ENCODE measurements at places on chromosomes 16 and 17.

- no peak for DNase-seq
These were observed 674 bp downstream of the C17orf75 start for GRCh38 chr17:32341141-32341856.

- DNase-seq = no peak
These were observed 478.4 kb downstream of the TOX3 start for GRCh38 chr16:52068447-52069074.

DNA sequence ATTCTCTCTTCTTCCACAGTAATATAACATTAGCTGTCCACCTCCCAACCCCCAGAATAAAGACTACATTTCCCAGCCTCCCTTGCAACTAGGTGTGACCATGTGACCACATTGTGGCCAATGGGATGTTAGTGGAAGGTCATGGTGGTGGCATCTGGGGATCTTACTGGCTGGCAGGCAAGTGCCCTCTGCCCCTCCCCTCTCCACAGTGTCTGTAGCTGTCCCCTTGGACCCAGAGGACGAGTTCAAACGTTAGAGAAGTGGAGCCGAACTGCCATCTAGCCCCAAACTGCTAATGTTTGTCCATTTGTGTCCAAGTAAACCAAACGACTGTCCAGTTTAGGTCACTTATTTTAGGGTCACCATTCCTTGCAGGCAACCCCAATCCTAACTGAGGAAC lies 26.6 kb upstream of the KCNG4 start:
- no peak for DNase-seq

DNA sequence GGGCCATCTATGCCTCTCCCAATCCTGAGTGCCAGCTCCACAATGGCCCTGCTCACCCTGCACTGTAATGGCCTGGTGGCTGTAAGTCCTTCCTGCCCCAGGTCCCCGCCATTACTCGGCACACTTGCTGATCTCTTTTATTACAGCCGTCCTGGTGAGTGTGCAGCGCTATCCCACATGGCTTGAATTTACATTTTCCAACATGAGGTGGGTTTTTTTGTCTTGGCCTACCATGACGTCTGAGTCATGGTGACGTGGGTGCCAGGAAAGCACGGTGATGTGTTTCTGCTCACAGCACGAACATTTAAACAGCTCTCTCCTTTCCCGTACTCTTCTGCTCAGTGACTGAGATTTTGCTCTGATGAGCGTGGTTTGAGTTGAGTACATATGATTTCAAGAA lies 55.2 kb upstream of the FOXF1 start:
- no peak for DNase-seq

GRCh38 chr17:5526821-5527598 lies 40.6 kb downstream of the MIS12 start:
- no peak for DNase-seq

- peak; percentile 67 for DNase-seq
These were observed 44.8 kb downstream of the BEAN1 start for GRCh38 chr16:66471716-66472393.
